Breast epithelium (tissue), 4 donors: ENCODE measurements at places on chromosomes 7 and 10.

DNA sequence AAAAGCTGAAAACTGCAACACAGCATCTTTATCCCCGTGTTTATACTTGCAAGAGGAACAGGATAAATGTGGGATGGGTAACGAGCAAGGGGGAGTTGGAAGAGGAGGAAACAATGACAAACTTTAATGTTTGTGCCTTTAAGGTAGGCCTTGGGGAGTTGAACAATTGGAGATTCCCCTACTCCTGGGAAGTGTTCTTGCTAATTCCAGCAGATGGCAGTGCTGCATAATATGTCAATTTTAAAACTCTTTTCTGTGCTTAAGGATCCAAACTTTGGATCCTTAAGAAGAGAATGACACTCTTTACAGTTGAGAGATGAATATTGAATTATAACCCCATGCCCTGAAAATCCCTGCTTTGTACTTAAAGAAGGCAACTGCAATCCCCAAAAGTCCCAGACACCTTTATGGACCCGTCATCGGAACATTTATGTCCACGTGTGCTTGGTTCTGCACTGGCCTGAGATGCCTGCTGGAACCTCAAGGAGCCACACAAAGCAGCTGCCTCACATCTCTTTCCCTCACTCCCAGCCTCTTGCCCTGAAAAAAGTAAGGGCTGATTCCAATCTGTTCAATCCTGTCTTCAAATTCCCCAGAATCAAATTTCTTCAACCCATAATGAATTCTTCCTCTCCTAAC lies 12.0 kb downstream of the IFIT5 start:
- H3K4me3 ChIP-seq = no peak overlapping the region
- H3K4me1 ChIP-seq = no peaks in the 10 kb centered on the region
- H3K36me3 ChIP-seq = no peaks in the 10 kb centered on the region
- no peaks in the 10 kb centered on the region for H3K27me3 ChIP-seq

DNA sequence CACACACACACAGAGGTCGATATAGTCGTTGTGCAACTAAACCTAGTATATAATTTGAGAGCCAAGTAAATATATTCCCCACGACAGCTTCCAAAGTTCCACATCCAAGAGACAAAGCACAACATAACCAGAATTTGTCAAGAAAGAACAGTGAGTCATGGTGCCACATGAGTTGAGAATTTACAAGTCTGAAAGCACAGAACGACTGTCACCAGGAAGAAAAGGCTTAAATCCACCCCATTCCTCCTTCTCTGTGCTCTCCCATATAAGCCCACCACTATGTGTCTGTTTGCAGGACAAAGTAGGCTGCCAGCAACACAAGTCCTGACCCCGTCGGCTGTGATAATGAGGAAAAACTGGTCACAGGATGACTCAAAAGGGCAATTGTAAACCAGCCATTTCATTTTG lies 32.8 kb downstream of the GSAP start:
- H3K36me3 ChIP-seq = no peaks in the 10 kb centered on the region
- H3K4me3 ChIP-seq = no peak overlapping the region
- no peaks in the 10 kb centered on the region for H3K27me3 ChIP-seq
- H3K4me1 ChIP-seq = no peaks in the 10 kb centered on the region

DNA sequence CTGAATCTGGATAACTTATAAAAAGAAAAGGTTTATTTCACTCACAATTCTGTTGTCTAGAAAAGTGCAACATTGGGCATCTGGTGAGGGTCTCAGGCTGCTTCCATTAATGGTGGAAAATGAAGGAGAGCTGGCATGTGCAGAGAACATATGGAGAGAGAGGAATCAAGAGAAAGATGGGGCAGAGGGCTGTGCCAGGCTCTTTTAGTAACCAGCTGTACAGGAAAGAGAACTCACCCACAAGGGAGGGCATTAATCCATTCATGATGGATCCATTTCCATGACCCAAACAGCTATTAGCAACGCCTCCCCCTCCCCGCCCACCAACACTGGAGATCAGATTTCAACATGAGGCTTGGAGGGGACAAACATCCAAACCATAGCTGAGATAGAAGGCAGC lies 61.7 kb upstream of the LYZL1 start:
- H3K36me3 ChIP-seq = no peaks in the 10 kb centered on the region
- no peak overlapping the region for H3K4me3 ChIP-seq
- no peaks in the 10 kb centered on the region for H3K4me1 ChIP-seq
- no peak for DNase-seq

GRCh38 chr7:123537026-123537642 lies 2.7 kb upstream of the IQUB start:
- no peak for DNase-seq
- H3K4me1 ChIP-seq = no peaks in the 10 kb centered on the region
- no peak overlapping the region for H3K27ac ChIP-seq
- H3K36me3 ChIP-seq = no peaks in the 10 kb centered on the region
- no peak overlapping the region for H3K4me3 ChIP-seq

- H3K4me1 ChIP-seq = no peaks in the 10 kb centered on the region
- H3K27ac ChIP-seq = no peak overlapping the region
- no peak for DNase-seq
- H3K36me3 ChIP-seq = no peaks in the 10 kb centered on the region
- no peaks in the 10 kb centered on the region for H3K27me3 ChIP-seq
These were observed 49.3 kb downstream of the ABCB4 start for GRCh38 chr7:87426160-87426559.

GRCh38 chr7:30403477-30403876 lies 75.1 kb downstream of the NOD1 start:
- no peaks in the 10 kb centered on the region for H3K4me1 ChIP-seq
- no peak overlapping the region for H3K27ac ChIP-seq
- no peaks in the 10 kb centered on the region for H3K36me3 ChIP-seq
- DNase-seq = peak; percentile 85
- no peaks in the 10 kb centered on the region for H3K27me3 ChIP-seq

DNA sequence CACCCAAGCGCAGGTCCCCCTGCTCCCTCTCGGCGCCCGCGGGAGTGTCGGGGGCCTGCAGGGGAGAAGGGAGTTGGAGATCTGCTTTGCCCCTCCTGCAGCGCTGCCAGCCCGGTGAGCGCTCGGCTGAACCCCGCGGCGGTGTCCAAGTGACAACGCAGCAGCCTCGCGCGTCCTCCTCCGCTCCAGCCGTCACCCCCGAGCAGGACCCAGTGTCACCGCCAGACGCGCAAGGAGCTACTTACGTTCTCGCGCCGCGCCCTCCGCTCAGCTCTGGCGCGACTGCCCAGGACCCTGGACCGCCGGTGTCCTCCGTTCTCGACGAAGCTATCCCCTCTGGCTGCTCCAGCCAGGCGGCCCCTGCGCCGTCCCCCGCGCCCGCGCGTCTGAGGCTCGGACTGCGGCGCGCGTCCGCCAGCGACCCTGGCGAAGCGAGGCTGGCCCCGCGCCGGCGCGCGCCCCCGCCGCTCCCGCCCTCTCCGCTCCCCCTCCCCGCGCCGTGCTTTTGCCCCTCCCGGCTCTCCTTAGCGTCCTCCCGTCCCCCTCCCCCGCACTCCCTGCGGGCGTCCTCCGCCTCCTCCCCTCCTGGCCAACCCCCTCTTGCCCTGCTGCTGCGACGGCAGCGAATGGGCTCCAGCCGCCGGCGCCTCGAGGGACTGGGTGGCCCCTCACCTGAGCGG lies at the start of gene NRCAM:
Gene NRCAM (minus strand): TSS at position 439 of the 680 bp plus-strand sequence. CDS start 216,372 bp downstream, outside the sequence.
- no peaks in the 10 kb centered on the region for H3K27me3 ChIP-seq
- H3K4me1 ChIP-seq = no peaks in the 10 kb centered on the region
- no peaks in the 10 kb centered on the region for H3K36me3 ChIP-seq
- DNase-seq = no peak
- peak within 1 kb of the TSS; percentile 43 for H3K4me3 ChIP-seq
